ENCODE measurements at places on chromosomes 4 and X.

DNA sequence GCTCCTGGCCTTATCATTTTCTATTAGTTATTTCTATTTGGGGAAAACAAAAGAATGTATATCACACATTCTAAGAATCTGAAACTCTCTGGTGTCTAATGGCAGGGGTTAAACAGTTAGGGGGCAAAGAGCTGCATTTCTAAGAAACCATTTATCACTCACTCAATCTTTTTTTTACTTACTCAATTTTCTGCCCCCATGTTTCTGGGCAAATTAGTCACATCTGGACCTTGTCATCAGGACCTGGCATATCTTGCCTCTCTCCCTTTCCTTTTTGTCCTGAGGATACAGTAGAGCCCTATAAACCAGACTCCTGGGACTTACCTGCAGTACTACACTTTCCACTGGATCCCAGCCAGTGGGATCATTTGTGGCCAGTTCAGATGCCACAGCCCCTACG lies 89.1 kb downstream of the ANXA3 start:
- no peak for DNase-seq

GRCh38 chr4:14257903-14258302 lies 630.4 kb upstream of the BOD1L1 start:
- no peak for DNase-seq

GRCh38 chrX:23185951-23186350 lies 148.7 kb upstream of the PTCHD1 start:
- no peak for DNase-seq

DNA sequence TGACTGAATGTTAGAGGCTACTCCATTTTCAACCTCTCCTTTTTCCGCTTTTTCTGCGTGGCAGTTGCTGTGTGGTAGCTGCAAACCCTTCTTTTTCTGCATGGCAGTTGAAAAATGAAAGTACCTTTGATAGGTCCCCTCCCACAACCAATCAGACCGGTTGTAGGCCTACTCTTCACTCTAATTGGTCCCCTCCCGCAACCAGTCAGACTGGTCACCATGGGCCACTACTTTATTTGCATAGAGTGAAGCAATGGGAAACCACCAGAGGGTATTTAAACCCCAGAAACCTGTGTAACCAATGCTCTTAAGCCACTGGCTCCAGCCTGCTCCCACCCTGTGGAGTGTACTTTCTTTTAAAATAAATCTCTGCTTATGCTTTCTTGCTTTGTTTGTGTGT lies 877.8 kb downstream of the FAM133A start:
- DNase-seq = no peak

DNA sequence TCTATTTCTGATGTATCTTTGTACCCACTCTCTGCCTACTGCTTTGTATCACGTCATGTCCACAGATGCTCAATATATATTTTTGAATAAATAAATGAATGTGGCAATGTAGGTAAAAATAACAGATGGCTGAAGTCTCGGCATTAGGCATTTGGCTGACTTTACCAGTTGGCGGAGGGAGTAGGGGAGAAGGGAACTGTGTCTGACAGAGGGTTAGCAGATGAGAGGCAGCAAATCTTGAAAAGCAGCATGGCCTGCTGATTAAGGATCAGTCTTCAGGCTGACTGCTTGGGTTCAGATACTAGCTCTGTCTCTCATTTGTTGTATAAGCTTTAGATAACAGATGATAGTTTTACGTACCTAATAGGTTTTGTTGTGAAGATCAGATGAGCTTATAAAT lies 31.9 kb upstream of the RASGEF1B start:
- no peak for DNase-seq

- DNase-seq = no peak
Observed at GRCh38 chr4:141645611-141646340, 9.4 kb downstream of the IL15 start.

DNA sequence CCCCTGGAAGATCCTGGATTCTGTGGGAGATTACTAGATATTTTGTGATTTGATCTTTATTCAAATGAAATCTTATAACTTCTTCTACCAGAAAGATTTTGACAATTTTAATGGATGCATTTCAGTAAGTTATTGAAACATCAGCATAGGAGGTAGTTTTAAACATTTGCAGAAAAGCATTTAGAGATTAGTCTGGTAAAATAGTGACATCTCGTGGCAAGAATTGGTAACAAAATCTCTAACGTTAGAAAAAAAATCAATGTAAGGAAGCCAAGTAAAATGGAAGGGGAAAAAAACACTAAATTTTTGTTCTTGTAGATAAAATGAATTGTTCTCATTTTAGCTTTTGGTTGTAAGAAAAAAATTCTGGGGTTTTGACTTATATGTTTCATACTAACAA lies 73.3 kb downstream of the TASL start:
- DNase-seq = no peak

DNA sequence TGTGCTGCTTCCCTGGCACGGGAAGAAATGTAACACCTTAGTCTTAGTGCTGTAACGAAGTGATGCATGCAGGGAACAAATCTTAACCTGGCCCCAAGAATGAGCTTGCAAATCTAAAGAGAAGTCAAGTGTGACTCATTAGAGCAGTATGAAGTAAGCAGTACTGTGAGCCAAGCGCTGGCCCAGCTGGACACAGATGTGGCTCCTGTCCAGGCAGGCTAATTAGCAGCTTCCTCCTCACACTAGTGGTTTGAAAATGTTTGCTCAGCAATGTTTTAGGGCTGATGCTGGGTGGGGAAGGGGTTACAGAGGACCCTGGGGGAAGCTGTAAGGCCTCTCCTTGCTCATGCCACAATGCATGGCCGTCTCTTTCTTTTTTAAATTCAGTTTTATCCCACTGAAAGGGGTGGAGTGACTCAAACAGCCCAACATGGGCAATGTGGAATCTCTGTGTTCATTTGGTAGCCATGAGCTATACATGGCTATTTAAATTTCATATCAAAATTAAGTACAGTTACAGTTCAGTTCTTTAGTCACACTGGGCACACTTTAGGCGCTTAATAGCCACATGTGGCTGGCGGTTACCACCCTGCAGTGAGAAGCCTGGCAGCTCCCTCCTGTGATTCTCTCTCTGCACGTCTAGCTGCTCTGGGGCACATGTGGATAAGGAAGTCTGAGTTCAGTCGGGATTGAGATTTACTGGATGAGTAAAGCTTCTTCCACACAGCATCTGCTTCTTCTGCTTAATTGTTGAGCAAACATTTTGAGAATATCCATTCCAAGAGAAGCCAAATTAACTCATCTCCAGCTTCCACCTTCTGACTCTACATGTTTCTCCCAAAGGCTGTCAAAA lies 48.8 kb downstream of the MAP7D2 start:
- DNase-seq = no peak

- no peak for DNase-seq
Observed at GRCh38 chr4:154399259-154399974, 92.2 kb downstream of the DCHS2 start.

GRCh38 chr4:118173126-118173525 lies 138.8 kb downstream of the NDST3 start:
- no peak for DNase-seq

GRCh38 chr4:113781439-113782040 lies 20.0 kb upstream of the CAMK2D start:
- no peak for DNase-seq

DNA sequence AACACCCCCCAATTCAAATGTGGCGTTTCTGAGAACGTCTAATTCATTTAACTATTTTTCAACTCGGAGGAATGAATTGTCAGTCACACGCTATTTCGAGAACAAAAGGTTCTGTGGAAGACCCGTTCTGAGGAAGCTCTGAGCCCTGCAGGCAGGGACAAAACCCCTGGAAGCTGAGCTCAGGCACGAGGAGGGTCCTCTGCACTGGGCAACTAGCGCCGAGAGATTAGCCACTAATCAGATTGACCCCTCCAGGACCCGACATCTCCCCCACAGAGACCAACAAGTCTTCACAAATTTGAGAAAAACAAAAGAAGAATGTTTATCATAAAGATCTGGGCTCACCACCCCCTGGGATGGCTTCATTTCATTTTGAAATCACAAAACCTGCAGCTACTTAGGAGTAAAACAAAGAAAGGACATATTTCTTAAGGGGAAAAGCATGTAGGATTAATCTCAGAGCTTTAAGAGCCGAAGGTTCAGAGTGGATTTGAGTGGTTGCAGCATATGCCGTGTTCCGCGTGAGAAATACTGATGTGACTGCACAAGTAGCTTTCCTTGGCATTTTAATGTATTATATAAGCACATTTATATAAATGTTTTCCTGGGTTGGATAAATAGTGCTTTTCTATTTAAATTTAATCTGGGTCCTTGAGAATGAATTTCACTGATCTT lies 41.8 kb downstream of the ADRA2C start:
- no peak for DNase-seq

DNA sequence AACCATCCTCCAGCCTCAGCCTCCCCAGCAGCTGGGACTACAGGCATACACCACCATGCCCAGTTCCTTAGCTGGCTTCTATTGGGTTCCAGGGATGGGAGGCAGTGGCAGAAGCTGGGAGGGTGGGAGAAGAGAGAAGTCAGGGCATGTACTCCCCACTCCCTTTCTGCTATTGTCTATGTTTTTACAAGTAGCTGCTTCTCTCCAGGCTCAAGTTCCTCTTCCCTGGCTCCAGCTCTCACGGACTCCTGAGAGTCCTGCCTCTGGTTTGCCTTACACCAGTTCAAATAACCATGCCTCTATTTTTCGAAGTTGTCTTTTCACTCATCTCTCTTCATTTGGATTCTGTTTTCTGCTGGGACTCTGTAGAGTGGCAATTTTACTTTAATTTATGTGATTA lies 2.9 kb downstream of the TBC1D9 start:
- no peak for DNase-seq

DNA sequence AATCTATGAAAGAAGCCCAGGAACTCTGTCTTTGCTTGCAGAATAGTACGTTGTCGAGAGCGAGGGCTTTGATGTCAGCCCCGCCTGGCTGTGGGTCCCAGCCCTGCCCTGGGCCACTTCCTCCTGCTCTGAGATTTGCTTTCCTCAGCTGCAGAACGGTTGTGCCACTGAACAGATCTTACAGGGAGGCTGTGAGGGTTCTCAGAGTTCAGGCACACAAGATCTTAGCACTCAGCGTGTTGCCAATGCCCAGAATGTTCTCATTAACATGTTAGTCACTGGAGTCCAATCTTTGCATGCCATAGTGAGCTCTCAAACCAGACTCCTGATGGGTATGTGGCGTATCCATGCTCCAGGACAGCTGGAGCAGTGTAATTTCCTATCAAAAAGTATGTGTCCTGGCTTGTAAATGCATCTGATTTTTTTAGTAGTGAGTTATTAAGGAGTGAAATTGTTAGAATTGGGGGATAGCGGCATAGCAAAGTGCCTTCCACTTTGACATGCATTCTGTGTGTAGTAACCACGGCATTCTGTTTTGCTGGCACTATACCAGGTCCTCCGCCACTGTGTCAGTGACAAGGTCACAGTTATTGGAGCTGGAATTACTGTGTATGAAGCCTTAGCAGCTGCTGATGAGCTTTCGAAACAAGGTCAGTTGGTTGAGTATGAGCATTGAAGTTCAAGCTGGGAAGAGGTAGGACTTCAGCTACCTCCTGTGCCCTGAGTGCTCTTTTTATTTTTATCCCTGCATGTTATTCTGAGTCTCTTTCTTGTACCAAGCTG lies 31.6 kb downstream of the TKTL1 start:
- peak; percentile 8 for DNase-seq

DNA sequence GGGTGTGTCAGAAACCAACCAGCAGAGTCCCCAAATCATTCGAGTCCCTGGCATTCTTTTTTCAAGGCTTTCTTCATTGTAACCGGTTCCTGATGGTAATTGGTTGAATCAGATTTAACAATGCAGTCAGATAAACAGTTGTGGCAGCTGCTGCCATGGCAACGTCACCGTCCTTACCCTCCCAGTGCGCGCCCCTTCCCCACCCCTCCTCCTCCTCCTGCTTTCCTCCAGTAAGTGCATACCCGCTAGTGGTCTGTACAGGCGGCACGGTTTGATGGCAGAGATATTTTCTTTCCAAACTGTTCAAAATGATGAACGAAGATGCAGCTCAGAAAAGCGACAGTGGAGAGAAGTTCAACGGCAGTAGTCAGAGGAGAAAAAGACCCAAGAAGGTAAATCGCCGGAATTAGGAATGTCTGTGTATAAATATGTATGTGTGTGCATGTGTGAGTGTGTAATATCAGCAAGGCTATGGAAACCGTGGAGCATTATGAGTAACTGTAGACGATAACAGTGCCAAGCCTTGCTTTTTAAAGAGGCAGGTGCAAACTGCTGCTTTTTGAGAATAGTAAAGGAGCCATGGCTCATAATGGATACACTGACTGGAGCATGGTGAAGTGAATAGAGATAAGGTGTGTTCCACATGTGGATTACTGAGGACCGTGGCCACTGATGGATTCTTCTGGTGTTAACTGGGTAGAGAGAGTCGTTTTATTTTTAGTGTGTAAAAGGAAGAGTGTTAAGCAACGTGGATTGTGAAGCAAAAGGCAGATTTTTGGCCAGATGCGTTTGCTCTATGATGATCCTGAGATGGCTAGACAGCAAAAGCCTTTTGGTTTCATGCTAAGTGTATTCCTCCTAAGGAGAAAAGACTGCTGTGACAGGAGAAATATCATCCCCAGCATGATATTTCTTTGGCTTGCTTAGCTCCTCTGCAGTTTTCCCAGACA lies at the start of gene ANK2:
Gene ANK2, plus strand, starts transcription at position 233 of the 950 bp plus-strand sequence. Its CDS starts 76 bp downstream, at position 309.
- no peak for DNase-seq

- DNase-seq = no peak
Observed at GRCh38 chr4:24278693-24279092, 305.7 kb downstream of the DHX15 start.

- no peak for DNase-seq
Observed at GRCh38 chr4:97867557-97868091, 275.7 kb downstream of the STPG2 start.

- DNase-seq = no peak
Observed at GRCh38 chrX:126552313-126553022, at the start of gene DCAF12L1. DCAF12L1 (minus strand) TSS chrX:126552814; CDS start chrX:126552608, 206 bp downstream.

DNA sequence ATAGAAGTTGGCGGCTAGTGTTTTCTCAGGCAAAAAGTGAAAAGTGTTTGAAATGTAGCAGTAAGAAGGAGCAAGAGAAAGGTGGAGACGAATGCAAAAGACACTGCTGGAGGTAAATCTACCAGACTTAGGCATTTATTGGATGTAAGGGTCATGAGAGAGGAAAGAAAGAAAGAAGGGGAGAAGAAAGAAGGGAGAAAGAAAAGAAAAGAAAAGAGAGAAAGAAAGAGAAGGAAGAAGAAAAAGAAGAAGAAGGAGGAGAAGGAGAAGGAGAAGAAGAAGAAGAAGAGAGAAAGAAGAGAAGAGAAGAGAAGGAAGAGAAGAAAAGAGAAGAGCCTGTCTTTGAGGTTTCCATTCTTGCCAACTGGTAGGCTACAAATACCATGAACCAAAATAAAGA lies 31.2 kb downstream of the OPHN1 start:
- no peak for DNase-seq

DNA sequence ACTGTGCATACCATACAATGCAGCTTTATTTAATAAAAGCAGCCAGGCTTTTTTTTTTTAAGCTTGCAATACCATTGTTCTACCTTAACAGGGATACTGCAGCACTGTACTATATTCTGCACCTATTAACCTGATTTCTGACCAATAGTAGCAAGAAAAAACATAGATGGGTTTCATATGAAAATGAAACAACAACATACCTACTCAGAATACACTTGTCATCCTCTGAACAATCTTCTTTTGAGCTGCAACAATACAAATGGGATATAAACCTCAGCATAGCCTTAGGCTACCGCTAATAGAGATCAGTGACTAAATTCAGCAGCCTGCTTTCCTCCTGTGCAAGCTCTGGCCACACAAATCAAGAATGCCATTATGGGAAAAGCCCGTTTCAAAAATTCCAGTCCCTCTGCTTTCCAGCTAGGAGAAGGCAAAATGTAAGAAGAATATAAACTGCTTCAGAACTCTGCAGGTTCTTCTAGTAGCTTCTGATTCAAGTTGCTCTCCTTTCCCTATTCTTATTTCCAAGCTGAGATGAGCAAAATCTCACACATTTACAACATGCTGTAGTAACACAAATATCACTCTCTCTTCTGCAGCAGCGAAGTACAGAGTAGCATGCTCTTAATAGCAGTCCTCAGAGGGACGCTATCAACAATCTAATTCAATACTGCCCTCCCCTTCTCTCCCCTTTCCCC lies 143.4 kb downstream of the KLHL13 start:
- DNase-seq = no peak

Measured in effector memory CD4-positive, alpha-beta T cell (primary cell).